Stimulated activated CD8-positive, alpha-beta memory T cell treated with anti-CD3 and anti-CD28 coated beads, Interleukin-15, amount 100 ng/mL, for 1 hour (primary cell): ENCODE measurements at places on chromosomes 1 and 21.

- no peak for DNase-seq
Observed at GRCh38 chr1:233707153-233707879, 93.4 kb downstream of the KCNK1 start.

DNA sequence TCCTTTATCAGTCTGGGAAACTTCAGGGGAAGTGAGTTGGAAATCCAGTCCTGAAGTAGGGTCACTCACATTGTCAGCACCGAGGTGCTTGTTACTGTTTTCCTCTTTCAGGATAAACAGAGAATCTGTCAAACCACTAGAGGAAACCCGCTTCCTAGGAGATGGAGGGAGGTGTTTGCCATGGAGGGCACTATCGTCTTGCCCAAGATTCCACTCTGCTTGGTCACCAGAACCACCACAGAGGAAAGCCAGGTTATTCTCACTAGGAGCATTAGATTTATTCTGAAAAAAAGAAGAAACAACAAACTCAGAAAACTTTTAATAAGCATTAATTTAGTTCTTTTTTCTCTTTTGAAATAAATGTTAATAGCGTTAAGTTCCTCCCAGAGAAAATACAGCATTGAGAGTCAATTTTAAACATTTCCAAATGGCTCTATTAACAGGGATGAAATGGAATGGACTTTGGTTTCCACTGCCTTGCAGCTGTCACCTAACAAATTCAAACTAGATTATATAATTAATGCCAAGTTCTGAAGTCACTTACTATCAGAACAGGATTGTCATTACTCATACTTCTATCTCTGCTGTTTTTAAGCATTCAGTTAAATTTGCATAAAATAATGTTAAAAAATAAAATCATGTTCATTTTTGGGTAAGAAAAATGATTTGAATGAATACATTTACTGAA, 242.8 kb downstream of the CRB1 start:
- no peak for DNase-seq

DNA sequence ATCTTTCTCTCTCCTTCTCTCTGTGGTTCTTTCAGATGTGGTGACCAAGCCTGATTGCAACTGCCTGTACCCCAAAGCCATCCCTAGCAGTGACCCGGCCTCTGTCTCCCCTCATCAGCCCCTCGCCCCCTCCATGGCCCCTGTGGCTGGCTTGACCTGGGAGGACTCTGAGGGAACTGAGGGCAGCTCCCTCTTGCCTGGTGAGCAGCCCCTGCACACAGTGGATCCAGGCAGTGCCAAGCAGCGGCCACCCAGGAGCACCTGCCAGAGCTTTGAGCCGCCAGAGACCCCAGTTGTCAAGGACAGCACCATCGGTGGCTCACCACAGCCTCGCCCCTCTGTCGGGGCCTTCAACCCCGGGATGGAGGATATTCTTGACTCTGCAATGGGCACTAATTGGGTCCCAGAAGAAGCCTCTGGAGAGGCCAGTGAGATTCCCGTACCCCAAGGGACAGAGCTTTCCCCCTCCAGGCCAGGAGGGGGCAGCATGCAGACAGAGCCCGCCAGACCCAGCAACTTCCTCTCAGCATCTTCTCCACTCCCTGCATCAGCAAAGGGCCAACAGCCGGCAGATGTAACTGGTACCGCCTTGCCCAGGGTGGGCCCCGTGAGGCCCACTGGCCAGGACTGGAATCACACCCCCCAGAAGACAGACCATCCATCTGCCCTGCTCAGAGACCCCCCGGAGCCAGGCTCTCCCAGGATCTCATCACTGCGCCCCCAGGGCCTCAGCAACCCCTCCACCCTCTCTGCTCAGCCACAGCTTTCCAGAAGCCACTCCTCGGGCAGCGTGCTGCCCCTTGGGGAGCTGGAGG, 12.7 kb downstream of the CSF1 start:
- DNase-seq, result no peak

GRCh38 chr1:158003406-158003800, 10.0 kb downstream of the KIRREL1 start:
- no peak for DNase-seq

GRCh38 chr1:87200875-87201638, 127.6 kb upstream of the LMO4 start:
- DNase-seq, result no peak

- no peak for DNase-seq
Observed at GRCh38 chr1:28411656-28412055, 42.1 kb downstream of the PHACTR4 start.

- DNase-seq, result no peak
Observed at GRCh38 chr1:232137066-232137465, 492.9 kb downstream of the SIPA1L2 start.

GRCh38 chr1:176177764-176178163, 29.3 kb downstream of the COP1 start:
- no peak for DNase-seq
